ENCODE measurements at places on chromosomes 3 and 15.

GRCh38 chr15:37940876-37941275 lies 6.4 kb downstream of the TMCO5A start:
- DNase-seq, result no peak

DNA sequence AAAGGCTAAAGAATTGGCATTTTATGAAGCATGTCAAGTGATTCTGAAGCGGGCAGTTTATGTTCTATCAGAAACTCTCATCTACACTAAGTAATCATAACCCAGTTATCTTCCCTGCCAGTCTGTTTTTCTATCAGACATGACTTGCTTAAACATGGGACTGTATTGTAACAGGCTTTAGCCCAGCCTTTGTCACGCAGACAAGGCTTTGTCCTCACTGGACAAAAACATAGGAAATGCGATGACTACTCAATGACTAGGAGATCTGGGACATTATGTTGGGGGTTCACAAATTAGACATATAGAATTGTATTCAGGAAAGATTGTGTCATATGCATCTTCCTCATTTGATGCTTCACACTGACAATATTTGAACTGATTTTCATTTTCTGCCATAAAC lies 115.5 kb downstream of the GADL1 start:
- no peak for DNase-seq

DNA sequence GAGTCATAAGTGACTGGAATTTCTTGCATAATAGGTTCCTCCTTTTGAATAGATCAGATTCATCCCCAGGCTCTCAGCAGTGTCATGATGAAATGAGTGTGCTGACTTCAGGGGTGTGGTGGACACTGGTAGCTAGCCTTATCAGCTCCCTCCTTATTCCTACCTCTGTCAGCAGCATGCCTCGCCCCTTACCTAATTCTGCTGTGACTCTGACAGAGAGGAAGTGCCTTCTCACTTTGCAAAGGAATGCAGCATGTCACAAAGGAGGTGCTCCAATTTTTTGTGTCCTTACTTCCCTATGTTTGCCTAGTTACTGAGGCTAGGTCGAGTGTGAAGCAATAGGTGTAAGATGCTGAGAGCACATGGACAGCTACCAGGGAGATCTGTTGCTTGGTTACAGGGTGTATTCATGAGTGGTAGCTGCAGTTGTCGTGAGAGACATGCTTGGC lies 90.6 kb downstream of the TNFAIP8L3 start:
- no peak for DNase-seq

DNA sequence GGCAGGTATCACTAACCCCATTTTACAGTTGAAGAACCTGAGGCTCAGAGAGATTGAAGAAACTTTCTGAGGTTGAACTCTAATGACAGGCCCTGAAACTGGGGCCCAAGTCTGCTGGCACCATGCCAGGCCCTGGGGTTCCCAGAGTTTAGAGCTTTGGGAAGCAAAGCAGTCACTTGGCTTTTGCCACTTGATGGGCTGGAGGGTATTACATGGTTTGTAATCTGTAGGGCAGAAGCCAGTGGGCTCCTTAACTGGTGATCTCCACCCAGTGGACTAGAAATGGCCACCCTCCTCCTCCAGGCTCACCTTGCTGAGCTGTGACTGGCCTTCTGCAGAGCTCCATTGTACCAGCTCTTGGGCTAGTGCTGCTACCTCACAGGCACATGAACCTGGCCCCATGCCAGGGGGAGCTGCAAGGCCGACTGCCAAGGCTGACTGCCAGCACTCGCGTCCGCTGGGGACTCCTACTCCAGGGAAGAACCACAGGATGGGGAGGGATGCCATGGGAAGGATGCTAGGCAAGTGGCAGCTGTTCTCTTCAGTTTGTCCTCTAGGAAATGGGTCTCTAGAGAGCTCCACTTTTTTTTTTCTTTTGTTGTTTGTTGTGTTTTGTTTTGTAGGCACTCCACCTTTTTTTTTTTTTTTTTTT lies 104.8 kb downstream of the ETFA start:
- DNase-seq, result no peak

DNA sequence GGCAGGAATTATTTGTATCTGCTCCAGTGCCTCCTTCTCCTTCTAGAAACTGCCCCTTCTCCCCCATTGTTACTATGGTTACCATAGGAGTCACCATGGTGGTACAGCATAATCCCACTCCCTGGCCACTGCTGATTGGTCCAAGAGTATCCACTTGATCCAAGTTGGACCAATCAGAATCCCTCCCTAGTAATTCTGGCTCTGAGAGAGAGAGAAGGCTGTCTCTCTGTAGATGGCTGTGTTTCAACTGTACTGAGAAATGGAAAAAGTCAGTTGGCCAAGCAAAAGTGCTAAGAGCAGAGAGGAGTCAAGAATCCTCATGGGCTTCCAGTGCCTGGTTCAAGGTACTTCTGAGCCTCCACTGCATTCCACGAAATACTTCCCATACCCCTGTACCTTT lies 120.6 kb upstream of the SPATA12 start:
- DNase-seq, result no peak

- DNase-seq, result peak; percentile 12
These were observed 9.8 kb upstream of the SLC9C1 start for GRCh38 chr3:112303764-112304325.

- no peak for DNase-seq
These were observed 30.0 kb downstream of the MB21D2 start for GRCh38 chr3:192887701-192888100.

DNA sequence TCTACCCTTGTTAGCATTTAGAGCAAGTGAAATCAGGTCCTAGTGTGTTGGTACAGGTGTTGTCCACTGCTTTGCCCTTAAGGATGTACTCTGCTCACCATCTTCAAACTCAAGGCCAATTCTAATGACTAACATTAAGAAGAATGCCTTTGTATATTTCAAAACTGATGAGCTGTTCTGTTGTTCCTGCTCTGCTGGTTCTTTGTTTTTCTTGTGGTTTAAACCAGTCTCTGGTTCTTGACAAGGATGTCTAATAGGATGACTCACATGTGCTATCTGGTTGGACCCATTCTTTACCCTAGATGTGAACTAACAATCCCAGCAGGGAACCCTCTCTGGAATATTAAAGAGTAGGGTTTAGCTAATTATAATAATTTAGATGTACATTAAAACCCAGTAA lies 17.3 kb downstream of the ABHD5 start:
- no peak for DNase-seq
